ENCODE measurements at places on chromosomes 16 and 17. TPM values are rescaled to one million over a fixed set of nuclear protein-coding genes. Genes with fewer than 3 reads are reported as not detected.

The PRR35 gene
- not detected for total RNA-seq

GRCh38 chr16:73871088-73871733 is 425.4 kb upstream of the PSMD7 start:
- no peaks in the 10 kb centered on the region for H3K27me3 ChIP-seq
- H3K27ac ChIP-seq: no peak overlapping the region
- H3K36me3 ChIP-seq: no peaks in the 10 kb centered on the region
- H3K4me3 ChIP-seq: no peak overlapping the region

The RAC3 gene
- 2.1 TPM for total RNA-seq

DNA sequence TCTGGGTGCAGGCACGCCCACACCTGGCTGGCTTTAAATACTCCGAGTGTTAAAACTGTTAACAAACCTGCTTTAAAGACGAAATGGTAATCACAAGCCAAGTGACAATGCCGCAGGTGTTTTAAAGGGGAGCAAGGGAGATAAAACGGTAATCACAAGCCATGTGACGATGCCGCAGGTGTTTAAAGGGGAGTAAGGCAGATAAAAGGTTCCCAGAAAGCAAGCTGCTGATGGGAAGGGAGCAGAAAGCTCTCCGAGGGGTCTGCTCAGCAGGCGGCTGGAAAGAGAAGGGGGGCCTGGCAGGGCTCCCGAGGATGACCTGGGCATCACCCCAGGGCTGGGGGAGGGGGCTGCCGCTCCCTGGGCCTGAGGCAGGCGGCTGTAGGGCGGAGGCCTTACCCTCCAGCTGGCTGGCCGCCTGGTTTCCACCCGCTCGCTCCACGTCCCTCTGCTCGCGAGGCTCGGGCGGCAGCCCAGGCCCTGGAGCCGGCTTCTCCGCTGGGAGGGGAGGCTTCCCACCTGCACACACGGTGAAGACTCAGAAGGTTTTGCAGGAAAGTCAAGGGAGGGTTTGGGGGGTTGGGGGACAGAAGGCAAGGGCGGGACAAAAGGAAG is 12.1 kb downstream of the NDUFAF8 start:
- peaks cover 21% of the 10 kb centered on the region for H3K4me1 ChIP-seq
- H3K27ac ChIP-seq: no peak overlapping the region
- H3K4me3 ChIP-seq: no peak overlapping the region
- H3K27me3 ChIP-seq: no peaks in the 10 kb centered on the region
- H3K36me3 ChIP-seq: peaks cover 35% of the 10 kb centered on the region
- no peak for DNase-seq

The CDH1 gene
- 0.50 TPM for total RNA-seq

Data from natural killer cell (primary cell).